ENCODE measurements at places on chromosomes 1 and 21.
A peak's percentile ranks its signal among the peaks of the same experiment; 100 is the strongest.

DNA sequence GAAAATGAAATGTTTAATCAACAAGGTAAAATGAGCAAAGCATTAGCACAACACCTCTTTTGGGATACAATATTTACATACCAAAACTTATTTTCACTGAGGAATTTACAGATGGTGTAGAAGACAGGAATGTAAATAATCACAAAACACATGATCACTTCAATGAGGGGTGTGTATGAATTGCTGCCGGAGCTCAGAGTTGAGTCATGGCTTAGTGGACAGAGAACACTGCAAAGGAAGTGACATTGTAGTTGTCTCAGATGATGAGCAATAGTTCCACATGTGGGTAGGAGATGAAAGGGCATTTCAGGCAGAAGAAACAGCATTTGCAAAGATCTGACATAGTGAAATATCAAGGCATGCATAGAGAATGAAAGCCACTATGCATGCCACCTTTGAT is 5.6 kb upstream of the KPRP start:
- DNase-seq: no peak

- DNase-seq: no peak
Observed at GRCh38 chr1:53458634-53459033, 565 bp upstream of the DMRTB1 start.

- DNase-seq: no peak
Observed at GRCh38 chr1:30415171-30415940, 308.0 kb downstream of the MATN1 start.

DNA sequence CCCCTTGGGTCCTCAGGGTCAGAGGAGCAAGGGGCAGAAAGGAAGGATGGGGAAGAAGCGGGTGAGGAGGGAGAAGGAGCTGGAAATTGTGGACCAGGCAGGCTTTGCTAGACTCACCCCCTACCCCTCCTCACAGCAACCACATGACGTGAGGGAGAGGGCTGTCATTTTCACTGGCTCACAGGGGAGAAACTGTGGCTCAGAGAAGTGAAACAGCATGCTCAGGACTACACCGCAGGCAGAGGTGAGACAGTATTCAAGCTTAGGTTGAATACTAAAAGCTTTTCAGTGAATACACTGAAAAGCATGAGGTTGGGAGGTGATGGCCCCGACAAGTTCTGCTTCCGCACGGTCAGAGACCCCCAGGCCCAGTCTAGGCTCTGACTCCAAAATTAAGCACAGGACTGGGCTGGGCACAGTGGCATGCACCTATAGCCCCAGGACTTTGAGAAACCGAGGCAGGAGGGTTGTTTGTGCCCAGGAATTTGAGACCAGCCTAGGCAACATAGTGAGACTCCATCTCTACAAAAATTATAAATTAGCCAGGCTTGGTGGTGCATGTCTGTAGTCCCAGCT is 1.2 kb upstream of the CLEC20A start:
- DNase-seq: no peak

DNA sequence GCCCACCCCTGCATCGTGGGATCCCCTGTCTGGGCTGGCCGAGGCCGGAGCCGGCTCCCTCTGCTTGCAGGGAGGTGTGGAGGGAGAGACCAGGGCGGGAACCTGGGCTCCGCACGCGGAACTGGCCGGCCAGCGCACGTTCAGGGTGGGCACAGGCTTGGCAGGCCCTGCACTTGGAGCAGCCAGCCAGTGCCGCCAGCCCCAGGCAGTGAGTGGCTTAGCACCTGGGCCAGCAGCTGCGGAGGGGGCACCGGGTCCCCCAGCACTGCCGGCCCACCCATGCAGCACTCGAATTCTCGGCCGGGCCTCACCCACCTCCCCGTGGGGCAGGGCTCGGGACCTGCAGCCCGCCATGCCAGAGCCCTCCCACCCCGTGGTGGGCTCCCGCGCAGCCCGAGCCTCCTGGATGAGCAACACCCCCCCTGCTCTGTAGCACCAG is 422.6 kb downstream of the AMY1C start:
- no peak for DNase-seq

DNA sequence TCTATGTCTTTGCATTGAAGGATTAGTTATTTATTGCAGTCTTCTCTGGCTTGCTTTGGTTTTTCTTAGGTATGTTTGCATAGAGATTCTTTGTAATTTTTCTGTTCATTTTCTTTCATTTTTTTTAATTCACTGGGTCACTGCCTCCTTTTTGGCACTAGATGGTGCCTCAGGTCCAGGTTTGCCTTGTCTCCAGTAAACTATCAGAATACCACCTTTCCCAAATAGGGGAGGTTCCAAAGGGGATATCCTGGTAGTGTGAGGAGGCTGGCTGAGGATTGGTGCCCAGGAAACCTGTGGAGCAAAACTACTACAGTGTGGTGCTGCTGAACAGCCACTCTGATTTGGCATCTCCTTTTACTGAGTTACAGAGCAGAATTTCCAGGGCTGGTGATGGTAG is 257.1 kb downstream of the KCTD3 start:
- DNase-seq: no peak

DNA sequence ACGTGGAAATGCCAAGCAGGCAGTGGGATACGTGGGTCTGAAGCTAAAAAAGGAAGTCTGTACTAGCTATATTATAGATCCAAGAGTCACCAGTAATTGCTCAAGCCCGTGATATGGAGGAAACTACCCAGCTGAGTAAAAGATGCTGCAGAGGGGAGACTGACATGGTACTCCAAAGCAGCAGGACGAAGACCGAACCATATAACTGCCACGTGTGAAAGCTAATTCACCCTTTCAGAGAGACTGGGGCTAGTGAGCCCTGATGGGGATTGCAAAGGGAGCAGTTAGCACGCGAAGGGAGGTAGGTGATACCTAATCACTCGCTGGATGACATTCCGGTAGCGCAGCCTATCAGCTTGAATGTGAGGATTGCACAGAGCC is 316 bp downstream of the AP4B1 start:
- no peak for DNase-seq

DNA sequence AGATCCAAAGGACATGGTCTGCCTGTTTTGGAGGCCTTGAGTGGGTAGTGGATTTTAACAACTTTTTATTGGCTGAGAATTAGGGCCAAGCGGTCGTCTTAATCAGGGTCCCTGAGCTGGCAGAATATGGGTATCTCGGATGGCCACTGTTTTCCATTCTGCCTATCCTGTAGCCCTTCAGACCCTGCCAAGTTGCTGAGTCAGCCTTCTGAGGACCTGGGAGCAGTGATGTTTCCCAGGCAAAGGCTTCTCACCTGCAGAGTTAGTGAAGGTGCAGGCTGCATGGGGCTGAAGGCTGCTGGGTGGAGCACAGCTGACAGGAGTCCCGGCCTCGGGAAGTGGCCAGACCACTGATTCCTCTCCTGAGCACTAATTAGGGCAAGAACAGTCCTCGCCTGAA is 11.4 kb downstream of the RASSF5 start:
- DNase-seq: no peak

DNA sequence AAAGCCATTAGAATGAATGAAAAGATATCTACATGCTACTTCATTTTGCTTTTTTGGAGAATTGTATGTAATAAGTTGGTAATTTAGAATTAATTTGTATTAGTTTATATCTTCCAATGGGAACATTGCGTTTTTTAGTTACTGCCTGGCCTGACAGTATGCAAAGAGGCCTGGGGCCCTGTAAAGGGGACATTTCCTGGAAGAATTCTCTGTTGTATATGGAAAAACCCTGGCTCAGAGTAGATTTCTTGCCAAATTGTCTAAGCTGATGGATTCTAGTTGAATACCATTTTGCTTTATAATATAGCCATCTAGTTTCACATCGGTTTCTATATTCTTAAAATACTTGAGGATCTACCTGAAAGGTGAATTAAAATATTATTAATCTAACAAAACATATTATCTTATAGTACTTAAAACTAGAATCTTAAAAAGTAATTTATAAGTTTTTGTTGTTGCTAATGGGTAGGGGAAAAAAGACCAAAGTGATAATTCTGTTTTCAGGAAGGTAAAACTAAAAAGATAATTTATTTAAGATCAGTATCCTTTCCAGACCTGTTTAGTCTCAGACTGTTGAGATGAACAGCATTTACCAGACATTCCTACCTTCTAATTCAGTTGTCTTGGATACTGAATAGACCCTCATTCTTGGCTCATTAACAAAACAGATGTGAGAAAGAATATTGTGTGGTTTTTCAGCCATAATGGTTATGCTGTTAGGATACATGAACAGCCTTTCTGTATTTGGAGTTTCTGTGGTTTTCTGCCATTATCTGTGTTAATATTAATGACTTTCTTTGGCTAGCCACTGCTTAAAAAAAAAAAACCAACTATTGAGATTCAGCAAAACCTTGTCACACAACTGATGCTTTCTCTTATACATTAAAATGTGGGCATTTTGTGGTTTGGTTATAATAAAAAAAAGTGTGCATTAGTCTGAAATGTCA is 4.8 kb downstream of the AGO3 start:
- no peak for DNase-seq

- DNase-seq: no peak
Observed at GRCh38 chr1:116717318-116717717, 36.9 kb upstream of the CD2 start.

DNA sequence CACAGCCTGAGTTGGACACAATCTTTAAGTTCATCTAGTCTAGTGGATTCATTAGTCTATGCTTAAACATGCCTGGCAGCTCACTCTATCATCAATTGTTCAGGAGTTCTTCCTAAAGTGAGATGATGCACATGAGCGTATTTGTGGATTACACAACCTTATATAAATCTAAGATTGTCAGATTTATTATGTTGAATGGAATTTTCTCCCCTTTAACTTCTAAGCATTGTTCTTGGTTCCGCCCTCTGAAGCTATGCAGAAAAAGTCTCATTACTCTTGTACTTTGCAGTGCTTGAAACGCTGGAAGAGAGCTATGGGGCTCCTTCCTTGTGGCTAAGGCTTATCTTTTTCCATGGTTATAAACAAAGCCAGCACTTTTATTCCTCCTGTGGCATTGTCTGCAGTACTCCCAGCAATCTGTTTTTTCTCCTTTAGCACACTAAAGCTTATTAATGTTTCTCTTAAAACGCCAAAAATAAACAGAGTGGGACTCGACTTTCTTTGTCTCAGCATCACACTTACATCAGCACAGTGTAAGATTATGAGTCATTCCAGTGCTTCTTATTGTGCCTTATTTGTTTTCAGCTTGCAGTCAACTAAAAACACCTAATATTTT is 316.8 kb upstream of the CAMK1G start:
- DNase-seq: no peak

DNA sequence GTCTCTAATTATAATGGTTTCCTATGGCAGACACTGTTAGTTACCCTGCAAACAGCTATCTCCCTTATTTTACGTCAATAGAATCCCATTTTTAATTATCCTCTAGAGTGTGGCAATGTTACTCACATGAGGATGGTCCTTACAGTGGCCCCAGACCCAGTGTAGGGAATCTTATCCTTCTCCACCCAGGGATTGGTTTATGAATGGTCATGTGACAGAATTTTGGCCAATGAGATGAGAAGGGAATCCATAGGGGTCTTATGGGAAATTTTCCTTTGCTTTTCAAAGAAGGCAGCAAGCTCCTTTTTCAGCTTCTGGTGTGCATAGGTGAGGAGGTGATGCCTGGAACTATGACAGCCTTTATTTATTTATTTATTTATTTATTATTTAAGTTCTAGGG is 59.0 kb upstream of the HUNK start:
- DNase-seq: no peak

GRCh38 chr1:197995408-197996258 is 78.5 kb downstream of the LHX9 start:
- no peak for DNase-seq

DNA sequence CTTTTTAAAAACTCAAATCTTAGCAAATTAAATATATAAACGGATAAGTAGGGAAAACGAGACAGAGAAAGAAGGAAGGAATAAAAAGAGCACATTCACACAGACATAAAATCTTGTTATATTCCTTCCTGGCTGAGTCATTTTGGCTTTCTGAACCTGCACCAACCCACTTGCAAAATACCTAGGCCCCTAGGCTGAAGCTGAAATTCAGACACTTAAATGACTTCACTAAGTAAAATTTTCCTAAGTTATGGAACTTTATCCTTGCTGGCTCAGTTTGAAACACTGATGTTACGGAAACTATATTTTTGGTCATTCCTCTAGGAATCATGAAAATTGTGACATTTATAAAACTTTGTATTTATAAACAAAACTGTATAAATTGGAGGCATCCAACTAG is 462.8 kb upstream of the NFIA start:
- no peak for DNase-seq

- DNase-seq: peak; percentile 69
Observed at GRCh38 chr1:156910309-156910782, 10.1 kb upstream of the LRRC71 start.

- no peak for DNase-seq
Observed at GRCh38 chr1:53116307-53116810, 26.1 kb downstream of the SLC1A7 start.

DNA sequence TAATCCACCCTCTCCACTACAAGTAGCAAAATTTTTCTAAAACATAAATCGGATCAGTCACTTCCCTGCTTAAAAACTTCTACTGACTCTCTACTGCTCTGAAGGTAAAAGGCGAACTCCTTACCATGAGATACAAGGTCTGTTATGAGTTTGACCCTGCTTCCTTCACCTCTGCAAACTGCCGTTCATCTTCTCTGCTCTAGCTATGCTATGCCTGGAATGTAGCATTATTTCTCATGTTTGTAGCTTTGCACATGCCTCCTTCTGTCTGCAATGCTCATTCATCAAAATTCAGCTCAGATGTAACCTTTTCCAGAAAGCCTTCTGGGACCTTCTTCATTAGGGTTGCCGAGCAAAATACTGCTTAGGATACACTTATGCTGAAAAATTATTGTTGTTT is 30.8 kb downstream of the RPL5 start:
- DNase-seq: no peak

DNA sequence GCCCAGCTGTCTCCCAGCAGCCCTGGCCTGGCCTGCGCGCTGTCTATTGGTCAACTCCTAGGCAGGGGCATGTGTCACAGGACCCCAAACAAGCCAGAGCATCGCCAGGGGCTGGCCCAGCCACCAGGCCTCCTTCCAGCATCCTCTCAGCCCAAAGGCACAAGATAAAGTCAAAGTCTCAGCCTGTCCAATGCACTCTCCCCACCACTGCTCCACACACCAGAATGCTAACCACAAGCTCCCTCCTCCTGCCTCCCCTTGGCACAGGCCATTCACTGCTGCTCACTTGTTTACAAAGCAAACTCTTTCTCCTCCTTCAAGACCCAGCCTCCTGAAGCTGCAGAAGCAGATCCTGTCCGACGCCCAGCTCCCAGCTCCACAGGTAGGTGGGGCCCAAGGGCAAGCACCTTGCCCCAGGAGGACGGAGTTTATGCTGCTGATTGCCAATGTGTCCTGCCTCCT is 133.4 kb downstream of the DMRTB1 start:
- no peak for DNase-seq

Measured in stimulated activated CD4-positive, alpha-beta T cell treated with anti-CD3 and anti-CD28 coated beads, Interleukin-2, amount 100 ng/mL, for 24 hours (primary cell).